A172 (cell line): ENCODE measurements at places on chromosomes 13 and 19. TPM values are rescaled to one million over a fixed set of nuclear protein-coding genes. Genes with fewer than 3 reads are reported as not detected.

GRCh38 chr13:90757127-90757680 lies 590.3 kb upstream of the MIR17HG start:
- DNase-seq: no peak

- DNase-seq: no peak
Measured at GRCh38 chr13:100423375-100423774, 165.2 kb downstream of the GGACT start.

- no peak for DNase-seq
Measured at GRCh38 chr19:35712567-35713505, 5.0 kb upstream of the KMT2B start.

- DNase-seq: no peak
Measured at GRCh38 chr19:46951171-46951986, 68.3 kb upstream of the NPAS1 start.

GRCh38 chr19:39686739-39687138 lies 17.5 kb upstream of the LGALS14 start:
- DNase-seq: no peak

RAP2A gene
- total RNA-seq: 40.5 and 42.2 TPM in 2 replicates

MARCHF2 gene
- 53.3 and 80.8 TPM in 2 replicates for total RNA-seq

NOVA2 gene
- total RNA-seq: 0.17 and 0.53 TPM in 2 replicates
